ENCODE measurements at places on chromosomes 11 and 22.

- no peak for DNase-seq
Observed at GRCh38 chr11:69431136-69431535, 50.3 kb upstream of the LINC01488 start.

- DNase-seq, result no peak
Observed at GRCh38 chr11:42243385-42243784, 783.9 kb upstream of the LRRC4C start.

DNA sequence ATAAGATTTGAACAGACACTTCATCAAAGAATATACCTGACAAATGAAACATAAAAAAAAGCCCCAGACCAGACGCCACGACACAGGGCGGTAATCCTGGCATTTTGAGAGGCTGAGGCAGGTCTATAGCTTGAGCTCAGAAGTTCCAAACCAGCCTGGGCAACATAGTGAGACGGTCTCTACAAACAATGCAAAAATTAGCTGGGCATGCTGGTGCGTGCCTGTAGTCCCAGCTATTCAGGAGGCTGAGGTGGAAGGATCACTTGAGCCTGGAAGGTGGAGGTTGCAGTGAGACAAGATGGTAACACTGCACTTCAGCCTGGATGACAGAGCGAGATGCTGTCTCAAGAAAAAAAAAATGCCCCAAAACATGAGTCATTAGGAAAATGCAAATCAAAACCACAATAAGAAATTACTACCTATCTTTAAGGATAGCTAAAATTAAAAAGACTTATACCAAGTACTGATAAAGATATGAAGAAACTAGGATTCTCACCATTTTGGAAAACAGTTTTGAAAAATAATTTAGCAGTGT lies 91.7 kb upstream of the GRAMD1B start:
- no peak for DNase-seq

DNA sequence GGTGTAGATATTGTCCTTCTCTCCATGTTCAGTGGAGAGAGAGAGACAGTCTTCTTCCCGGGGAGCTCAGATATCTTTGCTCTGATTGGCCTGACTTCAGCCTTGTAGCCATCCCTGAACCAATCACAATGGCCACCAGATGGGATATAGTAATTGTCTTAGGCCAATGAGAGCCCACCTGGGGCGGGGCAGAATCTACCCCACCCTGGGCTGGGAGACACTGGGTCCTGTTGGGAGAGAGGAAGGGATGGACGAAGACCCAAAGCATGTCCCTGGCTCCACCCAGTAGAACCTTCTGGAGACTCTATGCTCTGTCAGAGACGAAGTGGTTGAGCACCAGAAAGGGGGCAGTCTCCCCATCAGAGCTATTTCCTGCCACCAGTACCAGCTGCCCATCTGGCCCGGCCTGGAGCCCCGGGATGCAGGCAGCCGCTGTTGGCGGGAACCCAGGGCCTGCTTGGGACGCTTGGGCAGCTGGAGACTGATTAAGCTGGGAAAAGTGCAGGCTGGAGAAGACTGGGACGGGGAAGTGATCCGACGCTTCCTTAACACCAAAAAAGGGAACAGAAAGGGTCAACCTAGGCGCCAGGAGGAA lies 31.6 kb upstream of the CBX7 start:
- DNase-seq, result no peak

Measured in WERI-Rb-1 (cell line).